Sigmoid colon (tissue), 7 donors: ENCODE measurements at places on chromosomes 4 and X. TPM values are rescaled to one million over a fixed set of nuclear protein-coding genes. Genes with fewer than 3 reads are reported as not detected.

Gene PLK4
- 7.5 TPM for polyA plus RNA-seq

Gene ASB5
- polyA plus RNA-seq, result 0.29 TPM

Gene GPRASP2
- 1.2 TPM for polyA plus RNA-seq

Gene IL2
- polyA plus RNA-seq, result not detected

Gene EDNRA
- polyA plus RNA-seq, result not detected
